ENCODE measurements at places on chromosomes 5 and 9.

- DNase-seq = no peak
Measured at GRCh38 chr9:93017621-93018020, 40.9 kb upstream of the SUSD3 start.

- no peak for DNase-seq
Measured at GRCh38 chr5:56357426-56357825, 124.3 kb upstream of the ANKRD55 start.

DNA sequence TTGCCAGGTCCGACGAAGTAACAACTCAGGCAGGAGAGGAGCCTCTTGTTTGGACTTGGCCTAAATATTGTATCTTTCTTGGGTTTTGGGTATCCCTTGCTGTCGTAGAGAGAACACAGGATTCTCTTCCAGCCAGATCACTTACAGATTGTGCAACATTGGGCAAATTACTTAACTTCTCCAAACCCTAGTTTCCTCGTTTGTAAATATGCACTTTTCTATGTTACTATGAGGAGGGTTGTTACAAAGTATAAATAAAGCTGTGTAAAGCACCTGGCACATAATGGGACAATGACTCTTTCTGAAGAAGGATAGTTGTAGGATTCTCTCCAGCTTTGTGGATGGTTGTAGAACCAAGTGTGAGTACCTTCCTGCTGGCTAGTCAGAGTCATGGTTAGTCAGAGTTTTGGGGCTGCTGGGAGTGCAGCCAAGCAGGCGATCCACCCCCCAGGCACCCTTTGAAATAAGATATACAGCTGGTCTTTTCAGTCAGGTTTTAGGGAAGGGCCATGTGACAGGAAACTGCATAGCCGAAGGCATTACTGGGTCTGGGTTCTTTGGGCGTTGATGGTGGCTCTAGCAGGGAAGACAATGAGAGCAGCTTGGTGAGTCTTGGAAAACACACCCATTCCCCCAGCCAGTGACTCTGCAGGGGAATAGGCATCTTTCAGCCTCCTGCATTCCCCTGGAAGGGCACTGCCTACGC lies 49.9 kb upstream of the GDNF start:
- no peak for DNase-seq

DNA sequence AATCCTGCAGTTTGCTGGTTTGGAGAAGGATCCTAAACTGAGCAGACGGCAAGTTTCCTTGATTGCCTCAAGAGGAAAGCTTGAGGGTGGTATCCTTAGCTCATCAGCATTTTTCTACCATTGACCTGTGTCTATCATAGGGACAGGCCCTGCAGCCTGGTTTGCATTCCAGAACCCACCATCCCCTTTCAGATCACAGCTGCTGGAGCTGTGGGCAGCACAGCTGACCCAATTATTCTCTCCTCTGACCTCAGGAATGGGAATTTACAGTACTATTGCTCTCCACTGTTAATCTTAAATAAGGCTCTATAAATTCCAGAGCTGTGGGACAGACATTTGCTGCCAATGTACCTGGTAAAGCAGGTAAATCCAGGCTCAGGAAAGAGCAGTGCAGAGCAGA lies 163.0 kb downstream of the SPOCK1 start:
- DNase-seq = no peak

DNA sequence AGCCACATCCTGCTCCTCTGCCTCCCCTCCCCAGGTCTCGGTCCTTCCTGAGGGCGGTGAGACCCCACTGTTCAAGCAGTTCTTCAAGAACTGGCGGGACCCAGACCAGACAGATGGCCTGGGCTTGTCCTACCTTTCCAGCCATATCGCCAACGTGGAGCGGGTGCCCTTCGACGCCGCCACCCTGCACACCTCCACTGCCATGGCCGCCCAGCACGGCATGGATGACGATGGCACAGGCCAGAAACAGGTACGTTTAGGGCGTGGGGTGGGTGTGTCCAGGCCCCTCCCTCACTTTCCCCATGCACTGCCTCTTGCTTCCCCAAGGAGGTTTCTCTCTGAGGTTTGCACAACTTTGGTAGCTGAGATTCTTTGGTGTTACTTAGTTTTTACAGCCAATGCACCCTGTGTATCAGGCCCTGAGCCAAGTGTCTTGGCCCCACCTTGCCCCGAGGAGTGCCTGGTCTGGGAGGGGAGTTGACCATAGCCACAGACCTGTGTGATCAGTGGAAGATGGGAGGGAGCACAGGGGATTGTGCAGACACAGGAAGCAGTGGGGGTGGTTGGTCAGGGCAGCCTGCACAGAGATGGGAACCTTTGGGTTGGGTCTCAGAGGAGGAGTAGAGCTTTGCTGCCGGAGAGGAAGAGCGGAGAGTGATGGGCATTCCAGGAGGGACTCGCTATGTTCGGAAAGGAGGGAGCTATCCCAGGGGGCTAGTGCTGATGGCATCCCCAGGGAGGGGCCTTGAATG lies 50.8 kb downstream of the GSN start:
- DNase-seq = no peak

DNA sequence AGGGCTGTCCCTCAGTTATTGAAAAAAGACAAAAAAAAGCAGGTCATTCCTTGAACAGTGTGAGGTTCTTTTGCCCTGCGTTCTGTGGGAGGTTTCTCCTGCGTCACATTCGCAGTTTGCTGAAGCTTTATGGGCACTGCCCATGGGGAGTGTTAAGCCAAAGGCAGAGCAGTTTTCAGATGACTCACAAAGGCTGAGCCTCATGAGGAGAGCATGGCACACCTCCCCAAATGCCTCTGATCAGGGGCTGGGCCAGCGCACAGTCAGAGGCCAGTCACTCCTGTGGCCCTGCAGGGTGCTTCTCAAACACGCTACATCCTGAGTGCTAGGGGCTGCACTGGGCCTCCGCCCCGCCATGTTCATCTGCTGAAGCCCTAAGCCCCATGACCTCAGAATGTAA lies 38.4 kb downstream of the IRX1 start:
- DNase-seq = no peak

- no peak for DNase-seq
Measured at GRCh38 chr5:78360924-78361630, 660 bp downstream of the SCAMP1 start.

DNA sequence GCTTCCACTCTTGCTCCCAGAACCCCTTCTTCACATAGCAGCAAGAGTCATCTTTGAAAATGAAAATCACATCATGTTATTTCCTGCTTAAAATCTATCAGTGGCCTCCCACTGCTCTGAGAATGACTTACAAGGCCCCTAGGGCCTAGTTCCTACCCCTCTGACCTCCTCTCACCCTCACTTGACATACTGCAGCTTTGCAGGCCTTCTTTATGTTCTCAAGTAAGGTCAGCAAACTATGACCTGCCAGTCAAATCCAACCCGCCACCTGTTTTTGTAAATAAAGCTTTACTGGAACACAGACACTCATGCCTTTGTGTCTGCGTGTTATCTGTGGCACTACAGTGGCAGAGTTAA lies 185.7 kb downstream of the NR3C1 start:
- no peak for DNase-seq

GRCh38 chr5:103021314-103021713 lies 98.6 kb downstream of the GIN1 start:
- DNase-seq = no peak

- DNase-seq = no peak
Measured at GRCh38 chr9:13318027-13318426, 38.5 kb upstream of the MPDZ start.

- no peak for DNase-seq
Measured at GRCh38 chr5:76084496-76085242, 1.5 kb downstream of the SV2C start.

GRCh38 chr9:130325921-130326320 lies 60.4 kb downstream of the HMCN2 start:
- DNase-seq = no peak

GRCh38 chr9:127808347-127809001 lies 5.8 kb downstream of the FPGS start:
- DNase-seq = no peak

- no peak for DNase-seq
Measured at GRCh38 chr5:154098465-154098864, 59.7 kb downstream of the MFAP3 start.

DNA sequence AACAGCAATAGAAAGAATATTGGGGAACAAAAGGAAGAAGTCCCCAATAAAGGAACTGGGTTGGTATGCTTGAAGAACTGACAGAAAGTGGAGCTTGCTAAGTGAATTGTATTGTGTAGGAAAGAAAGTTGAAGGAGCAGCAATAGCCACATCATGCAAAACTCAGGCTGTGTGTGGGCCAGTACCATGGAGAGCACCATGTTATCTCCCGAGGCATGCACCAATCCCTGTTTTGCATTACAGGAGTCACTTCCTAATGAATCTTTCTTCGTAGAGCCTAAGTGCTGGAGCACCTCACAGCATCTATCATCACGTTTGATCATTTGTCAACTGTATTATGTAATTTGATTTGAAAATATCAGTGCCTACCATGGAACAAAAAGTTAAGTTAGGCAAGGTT lies 137.7 kb upstream of the NMUR2 start:
- no peak for DNase-seq

GRCh38 chr9:91320299-91320698 lies 41.4 kb downstream of the AUH start:
- DNase-seq = no peak

DNA sequence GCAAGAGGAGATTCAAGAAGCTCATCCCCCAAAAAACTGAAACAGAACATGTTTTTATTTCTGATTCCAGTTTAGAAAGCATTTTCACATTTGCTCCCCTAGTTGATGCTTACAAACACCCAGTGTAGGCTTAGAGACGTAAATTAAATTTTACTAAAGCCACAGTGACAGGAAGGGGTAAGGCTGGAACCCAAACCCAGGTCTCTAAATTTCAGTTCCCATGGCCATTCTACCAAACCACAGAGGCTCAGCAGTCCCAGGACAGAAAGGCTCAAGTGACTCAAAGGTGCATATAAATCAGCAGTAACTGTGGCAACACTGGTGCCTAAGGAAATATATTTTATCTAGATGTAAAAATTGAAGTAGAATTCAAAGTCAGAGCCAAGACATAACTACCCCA lies 128.7 kb downstream of the CEP120 start:
- DNase-seq = no peak

- no peak for DNase-seq
Measured at GRCh38 chr5:39274398-39275085, 55.2 kb upstream of the FYB1 start.

- no peak for DNase-seq
Measured at GRCh38 chr5:132947671-132948070, 15.8 kb downstream of the AFF4 start.

DNA sequence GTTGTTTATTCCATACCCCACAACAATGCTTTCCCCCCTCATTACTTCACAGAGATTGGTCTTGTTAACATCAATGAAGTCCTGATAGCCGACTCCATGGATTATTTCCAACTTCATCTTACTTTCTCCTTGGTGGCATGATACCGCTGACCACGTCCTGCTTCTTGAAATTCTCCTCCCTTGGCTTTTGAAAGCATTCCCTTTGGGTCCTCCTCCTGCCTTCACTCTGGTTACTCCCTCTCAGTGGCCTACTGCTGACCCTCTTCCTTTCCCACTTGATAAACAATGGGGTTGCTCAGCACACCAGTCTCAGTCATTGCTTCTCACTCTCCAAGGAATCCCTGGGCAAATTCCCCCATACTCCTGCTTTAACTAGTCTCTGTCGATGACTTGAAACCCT lies 283.9 kb downstream of the SEC61B start:
- DNase-seq = no peak

DNA sequence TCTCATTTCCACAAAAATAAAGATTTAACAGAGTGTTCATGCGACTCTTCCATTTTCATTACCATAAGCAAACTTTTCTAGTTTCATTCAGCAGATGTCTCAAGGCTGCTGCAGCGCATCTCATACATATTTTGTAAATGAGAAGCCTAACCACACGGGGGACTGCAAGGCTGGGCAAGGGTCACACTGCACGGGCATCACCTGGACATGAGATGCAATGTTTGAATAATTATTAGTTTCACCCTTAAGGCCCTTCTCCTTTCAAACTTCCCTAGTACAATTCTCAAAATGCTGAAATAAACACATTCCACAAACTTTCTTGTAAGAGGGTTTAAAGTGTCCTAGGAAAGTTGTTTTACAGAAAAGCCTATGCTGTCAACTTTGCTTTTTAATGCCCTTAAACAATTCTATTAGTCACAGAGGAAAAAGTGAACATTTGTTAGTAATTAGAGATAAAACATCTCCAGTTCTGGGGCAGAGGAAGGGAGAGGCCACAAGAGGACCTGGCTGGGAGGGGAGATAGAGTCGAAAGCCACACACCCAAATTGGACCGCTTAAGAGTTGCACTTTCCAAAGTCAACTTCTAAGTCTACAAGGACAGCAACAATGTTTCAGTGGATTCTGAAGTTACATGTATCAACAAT lies 1.3 kb downstream of the DENND1A start:
- DNase-seq = no peak

DNA sequence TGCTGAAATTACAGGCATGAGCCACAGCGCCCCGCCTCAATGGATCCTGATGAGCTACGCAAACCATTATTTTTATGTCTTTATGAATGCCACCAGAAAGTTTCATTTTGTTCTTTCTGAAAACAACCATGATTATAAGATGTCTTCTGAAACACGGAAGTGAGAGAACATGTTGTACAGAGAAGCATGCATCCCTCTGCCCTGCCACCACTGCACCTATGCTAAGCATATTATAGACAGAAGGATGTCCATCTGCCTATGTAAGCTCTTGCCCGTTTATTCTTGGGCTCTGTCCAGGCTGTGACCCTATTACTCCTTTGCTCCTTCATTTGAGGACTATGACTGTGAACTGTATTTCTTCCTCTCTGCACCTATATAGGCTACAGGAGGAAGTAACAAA lies 74.3 kb downstream of the GRAMD2B start:
- no peak for DNase-seq

DNA sequence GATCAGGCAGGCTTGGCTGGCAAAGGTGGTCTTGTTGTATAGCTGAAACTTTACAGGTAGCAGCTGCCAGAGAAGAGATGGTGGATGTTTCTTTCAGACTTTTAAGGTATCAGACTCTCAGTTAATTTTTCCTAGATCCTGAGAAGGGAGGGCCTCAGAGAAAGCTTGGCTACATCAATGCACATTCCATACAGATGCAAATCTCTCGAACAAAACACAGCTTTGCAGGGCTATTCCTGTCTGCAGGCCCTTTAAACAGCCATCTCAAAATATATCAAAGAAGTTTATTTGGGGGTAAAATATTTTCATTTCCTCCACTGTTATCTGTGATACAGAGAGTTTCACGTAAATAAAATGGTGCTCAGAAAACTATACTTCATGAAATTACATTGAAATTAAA lies 1584.4 kb downstream of the EFNA5 start:
- DNase-seq = no peak

- DNase-seq = no peak
Measured at GRCh38 chr9:114442022-114442421, 54.2 kb upstream of the AKNA start.

DNA sequence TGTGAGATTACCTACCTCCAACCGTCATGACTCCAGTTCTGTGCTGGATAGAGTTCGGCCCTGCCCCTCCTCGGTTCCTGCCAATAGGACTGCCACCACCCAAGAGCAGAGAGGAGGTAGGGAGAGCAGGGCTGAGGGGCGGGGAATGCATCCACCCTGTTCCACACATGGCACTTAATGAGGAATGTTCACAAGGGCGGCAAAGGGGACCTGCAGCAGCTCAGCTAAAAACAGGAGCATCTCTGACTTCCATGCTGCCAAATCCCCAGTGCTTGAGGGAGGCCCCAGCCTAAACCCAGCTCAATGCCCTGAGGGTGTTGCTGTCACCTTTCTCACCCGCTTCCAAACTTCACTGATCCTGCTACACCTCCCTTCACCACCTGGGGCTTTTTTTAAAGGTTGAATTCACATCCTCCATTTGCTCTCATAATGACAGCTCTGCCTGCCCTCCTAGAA lies 7.8 kb upstream of the DELE1 start:
- DNase-seq = no peak

GRCh38 chr5:14426521-14426920 lies 155.1 kb upstream of the OTULINL start:
- no peak for DNase-seq

- DNase-seq = no peak
Measured at GRCh38 chr5:74250304-74251102, 390.0 kb downstream of the ENC1 start.

Data from cerebellar nuclear complex (tissue), 1 donor.